Activated CD8-positive, alpha-beta T cell treated with anti-CD3 and anti-CD28 coated beads for 36 hours (primary cell): ENCODE measurements at places on chromosomes 4 and X.
A peak's percentile ranks its signal among the peaks of the same experiment; 100 is the strongest.

DNA sequence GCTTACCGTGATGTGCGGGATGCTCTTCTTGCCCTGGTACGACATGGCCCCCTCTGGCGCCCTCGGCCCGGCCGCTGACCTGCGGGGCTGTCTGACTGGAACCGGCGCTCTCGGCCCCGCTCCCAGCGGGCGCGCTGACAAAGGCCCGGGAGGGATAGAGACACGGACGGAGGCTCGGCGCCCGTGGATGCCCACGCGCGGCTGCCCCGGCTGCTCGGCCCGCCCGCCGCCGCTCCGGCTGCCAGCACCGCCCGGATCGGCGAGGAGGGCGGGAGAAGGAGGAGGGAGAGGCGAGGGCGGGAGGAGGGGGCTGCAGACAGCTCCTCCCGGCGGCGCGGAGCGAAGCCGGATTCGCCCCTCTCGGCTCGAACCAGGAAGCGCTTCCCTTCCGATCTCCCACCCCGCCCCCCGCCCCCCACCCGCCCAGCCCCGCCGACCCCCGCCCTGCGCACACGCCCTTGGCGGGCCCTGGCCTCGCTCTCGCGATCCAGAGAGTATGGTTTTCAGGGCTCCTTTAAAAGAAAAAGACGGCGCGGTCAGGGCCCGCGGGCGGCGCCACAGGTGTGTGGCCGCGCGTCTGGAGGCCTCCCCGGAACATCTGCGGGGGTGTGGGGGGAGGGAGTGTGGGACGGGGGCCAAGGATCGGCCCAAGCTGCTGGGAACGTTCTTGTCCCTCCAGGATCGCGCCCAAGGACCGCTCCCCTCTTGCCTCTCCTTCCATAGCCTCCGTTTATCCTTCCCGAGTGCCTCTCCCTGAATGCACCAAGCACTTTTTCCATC, 4.5 kb downstream of the CRMP1 start:
- no peak for DNase-seq

GRCh38 chr4:19380600-19380999, 871.1 kb upstream of the SLIT2 start:
- DNase-seq: no peak

GRCh38 chr4:155809835-155810234, 51.0 kb downstream of the GUCY1B1 start:
- DNase-seq: peak; percentile 52

DNA sequence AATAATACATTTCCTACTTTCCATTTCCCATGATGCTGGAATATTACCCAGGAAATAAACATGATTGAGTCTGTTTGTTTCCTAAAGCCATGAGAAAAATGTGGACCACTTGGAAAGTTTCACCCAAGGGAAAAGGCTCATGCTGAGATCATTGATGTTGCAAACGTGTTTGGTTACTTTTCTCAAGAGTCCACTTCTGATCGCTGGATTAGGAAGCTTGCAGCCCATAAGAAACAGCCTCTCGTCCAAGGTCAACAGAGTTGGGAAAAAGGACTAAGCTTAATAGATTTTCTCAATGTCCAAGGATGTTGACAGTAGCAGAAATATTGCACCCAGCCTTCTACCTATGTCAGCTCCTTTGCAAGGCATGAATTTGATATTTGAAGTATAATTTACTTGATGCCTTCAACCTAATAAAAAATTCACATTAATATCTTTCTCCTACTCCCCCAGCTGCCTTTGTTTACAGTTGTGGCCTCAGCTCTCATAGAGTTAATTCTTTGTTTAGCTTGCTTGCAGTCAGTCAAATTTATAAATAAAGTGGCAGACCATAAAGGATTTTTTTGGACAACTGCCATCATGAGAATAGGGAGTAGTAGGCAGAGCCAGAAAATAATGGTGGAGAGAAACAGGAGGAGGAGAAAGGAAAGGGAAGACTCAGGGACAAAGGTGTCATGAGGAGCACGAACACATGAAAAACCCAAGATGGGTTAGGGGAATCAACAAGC, 65.6 kb upstream of the BLTP1 start:
- DNase-seq: no peak

- no peak for DNase-seq
These were observed 83.2 kb downstream of the GPAT3 start for GRCh38 chr4:83618991-83619645.

- no peak for DNase-seq
These were observed 26.4 kb upstream of the AKAP17A start for GRCh38 chrX:1564750-1565683.

DNA sequence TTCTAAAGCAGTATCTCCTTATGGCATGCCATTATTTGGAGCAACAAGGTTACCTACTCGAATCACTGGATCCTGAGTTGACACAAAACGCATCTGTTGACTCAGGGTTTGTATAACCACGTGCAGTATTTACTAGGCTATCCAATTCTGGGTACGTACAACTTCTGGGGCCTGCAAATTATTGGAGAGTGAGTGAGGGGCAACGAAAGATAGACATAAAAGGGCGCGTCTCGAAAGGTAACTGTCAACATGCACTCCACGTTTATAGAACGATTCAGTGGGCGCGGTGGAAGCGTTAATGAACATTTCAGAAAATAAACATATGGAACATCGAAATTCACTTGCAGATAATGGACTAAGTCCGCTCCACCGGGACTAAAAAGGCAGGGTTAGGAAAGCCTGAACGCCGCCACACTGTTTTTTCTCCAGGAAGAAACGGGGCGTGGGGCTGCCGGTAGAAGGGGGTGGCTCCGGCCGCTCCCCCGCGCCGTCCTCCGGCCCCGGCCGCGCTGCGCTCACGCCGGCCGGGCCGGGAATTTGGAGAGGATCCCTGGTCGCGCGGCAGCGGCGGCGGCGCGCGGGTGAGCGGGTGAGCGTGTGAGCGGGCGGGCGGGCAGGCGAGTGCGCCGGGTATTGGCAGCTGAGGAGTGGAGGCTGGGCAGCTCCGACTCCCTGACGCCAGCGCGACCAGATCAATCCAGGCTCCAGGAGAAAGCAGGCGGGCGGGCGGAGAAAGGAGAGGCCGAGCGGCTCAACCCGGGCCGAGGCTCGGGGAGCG, at the start of gene SMAD1:
TSS of gene SMAD1 (plus strand) at position 690 of the 778 bp plus-strand sequence. CDS start 32,761 bp downstream, outside the sequence.
- peak; percentile 41 for DNase-seq

- DNase-seq: peak; percentile 4
These were observed 10.2 kb upstream of the KCNE5 start for GRCh38 chrX:109635146-109635545.

- no peak for DNase-seq
These were observed 59.5 kb downstream of the MTM1 start for GRCh38 chrX:150627957-150628356.

GRCh38 chr4:177265729-177266128, 43.9 kb upstream of the NEIL3 start:
- no peak for DNase-seq

DNA sequence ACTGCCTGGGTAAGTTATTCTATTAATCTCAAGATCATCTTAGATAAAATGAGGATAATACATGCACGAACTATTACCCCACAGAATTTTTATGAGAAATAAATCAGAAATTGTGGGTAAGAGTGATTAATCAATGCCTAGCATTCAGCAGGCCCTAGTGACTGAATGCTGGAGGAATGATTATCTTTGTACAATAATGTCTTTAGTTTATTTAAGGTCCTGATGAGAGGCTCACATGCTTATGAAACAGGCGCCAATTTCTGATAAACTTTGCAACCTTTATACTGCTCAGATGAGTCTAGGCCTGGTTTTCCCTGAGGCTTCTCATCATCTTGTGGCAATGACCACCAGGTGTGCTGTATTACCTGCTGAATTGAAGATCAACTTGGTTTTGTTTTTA, 27.8 kb upstream of the BMP2K start:
- no peak for DNase-seq
